K562 (cell line): ENCODE measurements at places on chromosomes 11 and 22. TPM values are rescaled to one million over a fixed set of nuclear protein-coding genes. Genes with fewer than 3 reads are reported as not detected.

CECR2 gene
- polyA plus RNA-seq, result 0.28 and 0.36 TPM in 2 replicates

OTOG gene
- polyA plus RNA-seq, result not detected in 2 replicates

HMBS gene
- polyA plus RNA-seq, result 294 and 314 TPM in 2 replicates

ZNF214 gene
- polyA plus RNA-seq, result not detected in 2 replicates
